Omental fat pad (tissue), 4 donors: ENCODE measurements at places on chromosomes 4 and X.

- DNase-seq: no peak
These were observed 23.9 kb upstream of the HSD17B10 start for GRCh38 chrX:53458082-53458481.

DNA sequence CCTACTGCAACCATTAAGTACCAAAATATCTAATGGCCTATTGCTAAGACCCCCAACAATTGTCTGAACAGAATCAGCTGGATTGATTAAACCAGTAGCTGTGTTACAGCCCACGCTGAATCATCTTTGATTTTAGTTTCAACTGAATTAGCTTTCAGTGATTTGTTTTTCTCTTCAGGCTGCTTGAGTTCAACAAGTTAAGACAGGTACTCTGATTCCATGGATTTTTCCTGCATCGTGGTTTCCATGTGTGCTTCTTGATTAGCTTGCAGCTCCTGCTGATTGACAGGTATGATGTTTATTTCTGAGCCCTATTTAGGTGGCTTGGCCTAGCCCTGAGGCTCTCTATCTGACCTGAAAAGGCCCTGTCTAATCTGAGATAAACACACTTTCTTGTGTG lies 91.3 kb downstream of the GUCY2F start:
- no peak for DNase-seq

DNA sequence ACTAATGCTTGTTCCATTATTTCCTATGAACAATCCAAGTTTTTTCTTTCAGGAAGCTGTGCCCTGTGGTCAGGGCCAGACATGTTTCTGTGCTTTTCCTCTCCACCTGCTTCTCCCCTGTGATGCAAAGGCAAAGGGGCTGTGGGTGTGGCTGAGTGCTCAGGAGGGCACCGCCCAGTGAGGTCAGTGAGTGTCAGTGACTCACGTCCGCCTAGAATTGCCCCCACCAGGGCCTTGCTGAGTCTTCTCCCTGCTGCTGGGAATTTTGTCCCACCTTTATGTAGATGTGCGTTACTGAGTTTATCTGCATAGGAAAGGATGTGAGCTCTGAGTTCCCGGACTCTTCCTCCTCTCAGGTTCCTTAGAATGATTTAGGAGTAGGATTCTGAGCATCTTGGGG lies 283.2 kb downstream of the DCHS2 start:
- DNase-seq: no peak

DNA sequence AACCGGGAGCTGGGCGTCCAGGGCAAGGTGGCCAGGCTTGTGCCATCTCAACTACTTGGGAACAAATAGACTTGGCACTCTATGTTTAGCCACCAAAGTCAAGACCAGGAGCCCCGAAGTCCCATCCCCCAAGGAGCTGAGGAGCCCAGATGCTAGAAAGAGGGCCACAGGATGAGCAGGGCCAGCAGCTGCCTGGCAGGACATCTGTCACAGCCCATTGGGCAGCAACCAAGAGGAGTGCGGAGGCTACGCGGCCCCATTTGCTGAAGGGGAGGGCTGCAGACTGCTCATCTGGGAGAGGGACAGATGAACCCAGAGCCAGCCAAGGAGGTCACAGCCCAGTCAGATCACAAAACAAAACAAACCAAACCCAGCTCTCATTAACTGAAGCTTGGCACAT lies 22.9 kb upstream of the SOWAHD start:
- DNase-seq: no peak
